ENCODE measurements at places on chromosomes 4 and X.

DNA sequence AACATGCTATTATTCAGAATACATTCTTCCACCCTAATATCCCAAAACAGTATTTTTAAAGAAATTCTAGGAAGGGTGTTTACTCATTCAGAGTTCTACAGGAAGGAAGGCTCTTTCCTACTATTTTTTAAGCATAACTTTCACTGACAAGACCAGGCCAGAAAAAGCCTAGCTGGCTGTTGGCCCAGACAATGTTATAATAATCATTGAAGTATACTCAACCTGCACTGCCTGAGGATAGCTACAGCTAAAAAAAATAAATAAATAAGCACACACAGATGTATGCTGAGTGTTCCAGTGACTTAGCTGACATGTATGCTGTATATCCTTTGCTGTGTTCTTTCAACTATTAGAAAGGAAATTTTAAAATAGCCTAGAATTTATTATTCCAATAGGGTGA is 145.8 kb upstream of the SPRY1 start:
- DNase-seq: peak; percentile 23

DNA sequence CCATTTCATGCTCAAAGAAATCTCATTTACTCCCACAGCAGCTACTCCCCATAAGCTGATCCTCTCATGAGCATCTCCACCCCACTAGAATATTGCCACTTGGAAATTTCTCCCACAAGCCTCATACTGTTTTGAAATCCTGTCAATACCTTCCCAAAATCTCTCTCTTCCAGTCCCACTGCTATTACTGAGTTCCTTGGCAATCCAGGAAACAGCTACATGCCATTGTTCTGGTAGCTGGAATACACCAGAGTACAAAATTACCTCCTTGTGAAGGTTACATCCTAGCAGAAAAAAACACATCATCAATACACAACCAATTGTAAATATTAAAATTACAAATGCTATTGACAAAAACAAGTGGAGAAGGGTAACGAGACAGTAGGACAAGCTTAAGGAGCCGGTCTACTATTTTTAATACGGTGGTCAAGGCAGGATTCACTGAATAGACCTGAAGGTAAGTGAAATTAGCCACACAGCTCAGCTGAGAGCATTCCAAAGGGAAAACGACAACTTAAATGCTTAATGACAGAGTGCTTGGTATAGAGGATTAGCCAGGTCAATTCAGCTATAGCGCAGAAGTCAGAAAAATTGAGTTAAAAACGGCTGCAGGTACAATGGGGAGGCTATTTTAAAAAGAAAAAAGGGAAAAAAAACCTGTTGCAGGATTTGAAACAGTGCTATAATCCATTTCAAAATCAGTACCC is 6.4 kb downstream of the RPL9 start:
- DNase-seq: no peak

- no peak for DNase-seq
These were observed 26.1 kb upstream of the EREG start for GRCh38 chr4:74338792-74339333.

DNA sequence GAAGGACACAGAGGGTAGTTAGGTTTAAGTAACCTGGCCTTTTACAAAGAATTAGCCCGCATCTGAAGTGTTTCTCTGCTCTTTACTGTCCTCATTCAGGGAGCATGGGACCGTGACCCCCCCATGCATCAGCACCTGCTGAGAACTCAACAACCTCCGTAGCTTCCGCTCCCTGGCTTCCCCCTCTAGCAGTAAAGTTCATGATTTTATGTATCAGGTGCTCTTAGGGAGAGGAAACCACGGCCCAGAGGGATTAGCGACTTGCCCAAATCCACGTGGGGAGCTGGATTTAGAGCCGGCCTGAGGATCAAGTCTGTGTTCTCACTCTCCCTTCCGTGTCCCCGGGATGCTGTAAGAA is 284.6 kb upstream of the GATB start:
- no peak for DNase-seq

- peak; percentile 67 for DNase-seq
These were observed 1.7 kb upstream of the TMEM271 start for GRCh38 chr4:577499-578450.

GRCh38 chr4:175951794-175952193 is 113.8 kb upstream of the WDR17 start:
- no peak for DNase-seq

DNA sequence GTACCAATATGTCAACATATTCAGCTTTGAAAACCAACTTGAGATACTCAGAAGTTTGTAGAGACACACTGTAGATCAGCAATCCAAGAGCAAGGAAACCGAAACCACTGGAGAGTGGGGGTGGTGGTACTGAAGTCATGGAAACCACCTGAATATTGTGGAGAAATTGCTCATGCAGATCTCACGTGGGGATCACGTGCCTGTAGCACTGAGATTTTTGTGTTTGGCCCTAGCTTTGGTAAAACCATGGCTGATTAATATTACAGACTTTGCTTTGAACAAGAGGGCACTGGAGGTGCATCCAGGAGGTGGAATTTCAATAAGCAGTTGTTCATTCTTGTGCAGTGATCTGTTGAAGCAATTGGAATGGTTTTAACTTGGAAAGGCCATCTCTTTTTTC is 47.2 kb downstream of the GBA3 start:
- DNase-seq: no peak

All from myocyte (in vitro differentiated cells).